ENCODE measurements at places on chromosomes 1 and 21. TPM values are rescaled to one million over a fixed set of nuclear protein-coding genes. Genes with fewer than 3 reads are reported as not detected.
A peak's percentile ranks its signal among the peaks of the same experiment; 100 is the strongest.

DNA sequence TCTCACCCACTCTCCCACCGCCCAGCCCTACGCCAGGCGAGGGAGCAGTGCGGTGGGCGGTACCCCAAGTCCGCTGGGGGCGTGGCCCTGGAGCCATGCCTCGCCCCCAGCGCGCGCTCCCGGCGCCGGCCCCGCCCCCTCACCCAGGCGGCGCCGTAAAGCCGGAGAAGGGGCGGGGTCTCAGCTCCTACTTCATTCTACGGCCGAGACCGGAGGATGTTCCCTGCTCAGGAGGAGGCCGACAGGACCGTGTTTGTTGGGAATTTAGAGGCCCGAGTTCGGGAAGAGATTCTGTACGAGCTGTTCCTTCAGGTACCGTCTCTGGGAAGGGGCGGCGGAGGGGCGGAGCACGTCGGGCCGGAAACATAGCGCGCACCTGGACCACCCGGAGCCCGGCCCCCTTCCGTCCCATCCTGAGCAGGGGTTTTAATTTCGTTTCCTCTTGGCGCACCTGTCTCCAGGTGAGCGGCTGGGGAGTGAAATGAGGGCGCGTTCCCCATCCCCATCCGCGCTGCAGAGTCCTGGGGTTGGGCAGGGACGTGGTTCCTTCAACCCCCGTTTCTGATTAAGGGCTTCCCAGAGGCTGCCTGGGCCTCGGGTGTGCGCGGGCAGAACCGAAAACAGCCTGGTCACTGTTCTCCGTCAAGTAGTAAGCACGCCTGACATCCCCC, at the start of gene RBM11:
Gene RBM11 (plus strand): TSS at position 187 of the 671 bp plus-strand sequence. CDS start 30 bp downstream, at position 217.
- no peaks in the 10 kb centered on the region for H3K4me1 ChIP-seq
- no peaks in the 10 kb centered on the region for H3K36me3 ChIP-seq
- peak; percentile 70 for DNase-seq
- peak within 1 kb of the TSS; percentile 1 for H3K4me3 ChIP-seq
- H3K27ac ChIP-seq, result no peak within 1 kb of the TSS
- peaks cover 2% of the 10 kb centered on the region for H3K27me3 ChIP-seq

DNA sequence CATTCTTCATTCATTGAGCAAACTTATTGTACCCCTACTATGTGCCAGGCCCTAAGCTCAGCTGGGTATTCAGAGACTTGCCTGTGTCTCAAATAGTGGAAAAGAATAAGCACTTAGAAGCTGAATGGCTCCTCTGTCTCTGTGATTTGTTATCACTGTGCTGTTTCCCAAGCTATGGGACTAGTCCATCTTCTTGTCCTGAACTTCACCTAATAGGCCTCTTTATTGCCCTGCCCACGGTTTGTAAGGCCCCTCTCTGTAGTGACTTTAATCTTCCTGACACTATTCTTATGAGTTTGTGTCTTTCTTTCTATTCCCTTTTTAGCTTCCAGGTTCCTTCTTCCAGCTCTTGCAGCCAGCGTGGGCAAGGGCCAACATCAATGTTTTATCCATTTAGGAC, 85.4 kb upstream of the LPGAT1 start:
- H3K27ac ChIP-seq, result no peak overlapping the region
- no peaks in the 10 kb centered on the region for H3K27me3 ChIP-seq
- DNase-seq, result no peak
- no peak overlapping the region for H3K4me3 ChIP-seq

DNA sequence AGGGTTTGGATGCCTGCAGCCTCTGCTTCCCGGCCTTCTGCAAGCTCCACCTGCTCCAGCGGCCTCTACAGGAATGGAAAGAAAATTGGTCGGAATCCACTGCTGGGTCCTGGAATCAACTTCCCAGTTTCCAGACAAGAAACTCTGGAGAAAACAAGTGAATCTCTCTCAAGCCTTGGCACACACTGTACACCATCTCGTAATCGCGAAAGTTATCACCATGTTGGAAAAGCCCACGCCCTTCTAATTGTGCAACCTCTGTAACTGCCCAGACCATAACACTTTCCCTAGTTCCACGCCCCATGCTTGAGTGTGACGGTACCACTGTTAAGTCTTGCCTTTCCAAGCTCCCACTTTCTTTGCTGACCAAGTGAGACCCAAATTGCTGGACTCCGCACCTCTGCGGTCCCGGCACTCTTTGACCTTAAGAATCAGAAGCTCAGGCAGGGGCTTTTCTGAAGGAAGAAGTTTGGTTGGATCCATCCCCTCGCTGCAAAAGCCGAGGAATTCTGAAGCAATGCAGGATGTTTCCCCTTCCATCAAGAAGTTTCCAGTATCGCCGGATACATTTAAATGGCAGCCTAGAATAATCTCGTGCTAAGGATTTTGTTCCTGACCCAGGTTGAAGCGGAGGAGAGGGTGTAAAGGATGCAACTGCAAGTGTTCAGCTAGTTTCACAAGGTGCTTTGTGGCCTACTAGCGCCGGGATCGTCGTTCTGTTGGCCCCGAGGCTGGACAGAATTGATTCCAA, 6.2 kb downstream of the NR5A2 start:
- no peak overlapping the region for H3K4me3 ChIP-seq
- no peak for DNase-seq
- peaks cover 3% of the 10 kb centered on the region for H3K27me3 ChIP-seq
- H3K4me1 ChIP-seq, result no peaks in the 10 kb centered on the region
- H3K36me3 ChIP-seq, result no peaks in the 10 kb centered on the region

GRCh38 chr1:21939650-21940374, 2.7 kb upstream of the HSPG2 start:
- H3K27ac ChIP-seq, result peak overlapping the region; percentile 88
- DNase-seq, result peak; percentile 94
- no peak overlapping the region for H3K4me3 ChIP-seq
- H3K27me3 ChIP-seq, result no peaks in the 10 kb centered on the region

DNA sequence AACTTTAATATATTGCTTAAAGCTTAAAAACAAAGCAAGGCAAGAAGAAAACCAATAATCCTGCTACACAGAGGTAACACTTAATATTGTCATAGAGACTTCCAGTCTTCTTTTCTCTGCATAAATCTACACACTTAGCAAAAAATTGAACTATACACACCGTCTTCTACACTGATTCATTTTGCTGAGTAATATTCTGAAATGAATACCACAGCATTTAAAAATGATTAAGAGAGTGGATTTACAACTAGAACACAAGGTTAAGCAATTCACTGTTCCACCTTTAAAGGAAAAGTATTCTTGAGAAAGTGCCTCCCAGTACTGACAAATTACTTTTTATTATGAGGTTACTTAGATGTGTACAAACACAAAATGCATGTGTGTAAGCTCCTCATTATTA, 22.2 kb upstream of the ITPKB start:
- no peaks in the 10 kb centered on the region for H3K27me3 ChIP-seq
- no peak for DNase-seq
- no peak overlapping the region for H3K4me3 ChIP-seq
- no peak overlapping the region for H3K27ac ChIP-seq

GRCh38 chr1:214583824-214584554, 19.0 kb upstream of the CENPF start:
- no peak overlapping the region for H3K27ac ChIP-seq
- no peaks in the 10 kb centered on the region for H3K27me3 ChIP-seq
- H3K4me1 ChIP-seq, result no peaks in the 10 kb centered on the region

DNA sequence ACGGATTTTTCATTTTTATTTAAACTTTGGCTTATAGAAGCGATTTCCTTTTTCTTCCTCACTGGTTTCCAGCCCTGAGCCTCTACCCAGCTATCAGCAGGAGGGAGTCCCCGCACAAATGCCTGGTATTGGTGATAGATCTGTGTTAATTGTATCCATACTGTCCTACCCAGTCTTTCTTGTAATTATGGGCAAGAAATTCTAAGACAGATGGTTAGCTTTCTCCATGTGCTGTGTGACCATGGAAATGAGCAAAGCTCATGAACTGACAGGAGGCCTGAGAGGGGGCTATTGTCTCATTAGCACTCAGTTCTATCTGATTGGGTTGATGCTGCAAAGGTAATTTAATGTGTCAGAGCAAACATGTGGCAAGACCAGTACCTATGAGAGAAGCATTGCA, 108.1 kb upstream of the IVNS1ABP start:
- H3K27me3 ChIP-seq, result no peaks in the 10 kb centered on the region
- DNase-seq, result no peak
- no peak overlapping the region for H3K27ac ChIP-seq

DNA sequence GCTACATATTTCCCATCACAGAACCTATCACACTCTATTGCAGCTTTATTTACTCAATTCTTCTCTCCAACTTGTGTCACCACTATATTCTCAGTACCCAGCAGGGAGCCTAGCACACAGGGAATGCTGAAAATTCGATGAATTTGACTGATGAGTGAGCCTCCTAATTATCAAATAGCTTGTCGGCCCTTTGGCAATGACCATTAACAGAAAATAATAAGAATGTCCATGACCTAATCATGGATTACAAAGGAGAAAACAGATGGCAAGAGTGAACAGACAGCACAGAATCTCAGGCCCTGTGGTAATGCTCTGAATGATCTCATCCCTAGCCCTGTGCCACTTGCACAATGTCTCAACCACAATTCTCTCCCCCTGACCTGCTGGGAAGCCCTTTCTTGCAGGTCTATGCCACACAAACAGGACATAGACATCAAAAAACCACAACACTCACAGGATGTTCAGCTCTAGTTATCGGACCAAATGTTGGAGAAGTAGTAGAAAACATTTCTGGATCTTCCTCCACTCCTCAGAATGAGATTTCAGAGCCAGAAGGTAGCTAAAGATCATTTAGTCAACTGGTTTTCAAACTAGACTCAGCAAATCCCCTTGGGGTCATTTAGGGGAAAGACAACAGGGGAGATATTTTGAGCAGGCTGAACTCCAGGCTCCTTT, 68.4 kb downstream of the LUZP1 start:
- H3K4me3 ChIP-seq, result no peak overlapping the region
- H3K4me1 ChIP-seq, result peaks cover 10% of the 10 kb centered on the region
- no peaks in the 10 kb centered on the region for H3K27me3 ChIP-seq
- H3K27ac ChIP-seq, result no peak overlapping the region
- DNase-seq, result peak; percentile 56

GRCh38 chr1:154775621-154776605, 94.2 kb downstream of the KCNN3 start:
- H3K27me3 ChIP-seq, result no peaks in the 10 kb centered on the region
- H3K4me1 ChIP-seq, result no peaks in the 10 kb centered on the region
- DNase-seq, result peak; percentile 40
- H3K4me3 ChIP-seq, result no peak overlapping the region

DNA sequence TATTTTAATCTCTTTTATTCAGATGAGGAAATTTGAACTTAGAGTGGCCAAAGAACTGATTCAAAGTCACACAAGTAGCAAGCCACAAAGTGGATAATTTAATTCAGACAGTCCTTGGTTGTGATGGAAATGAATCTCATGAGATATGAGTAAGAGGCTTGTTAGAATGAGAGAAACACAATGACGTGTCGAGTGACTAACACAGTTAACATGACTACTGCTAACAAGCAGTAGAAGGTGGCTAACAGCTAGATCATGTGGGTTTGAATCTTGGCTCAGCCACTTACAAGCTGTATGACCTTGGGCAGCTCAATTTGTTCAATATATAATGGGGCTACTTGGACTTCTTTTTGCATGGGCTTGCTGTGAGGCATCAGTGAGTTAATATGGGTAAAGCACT, 104.5 kb upstream of the LMO4 start:
- H3K4me3 ChIP-seq, result no peak overlapping the region
- DNase-seq, result no peak
- no peaks in the 10 kb centered on the region for H3K27me3 ChIP-seq
- H3K36me3 ChIP-seq, result no peaks in the 10 kb centered on the region

DNA sequence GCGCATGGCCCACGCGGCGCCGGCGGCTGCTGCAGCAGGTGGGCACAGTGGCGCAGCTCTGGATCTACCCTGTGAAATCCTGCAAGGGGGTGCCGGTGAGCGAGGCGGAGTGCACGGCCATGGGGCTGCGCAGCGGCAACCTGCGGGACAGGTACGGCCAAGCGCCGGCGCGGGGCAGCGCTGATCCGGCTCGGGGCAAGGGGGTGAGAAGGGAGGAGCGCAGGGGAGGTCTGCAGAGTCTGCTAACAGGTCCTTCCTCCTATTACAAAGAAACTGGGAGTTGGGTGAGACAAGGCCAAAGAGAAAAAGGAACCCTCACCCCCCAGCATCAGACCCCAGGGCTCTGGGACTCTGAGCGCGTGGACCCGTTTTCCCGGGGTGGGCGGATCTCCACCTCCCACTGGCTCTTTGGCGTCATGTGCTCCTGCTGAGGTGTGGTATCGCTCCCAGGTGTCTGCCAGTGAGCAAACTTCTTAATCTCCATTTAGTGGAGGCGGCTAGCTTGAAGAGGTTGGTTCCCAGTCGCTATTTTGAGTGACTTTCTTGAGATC, 431 bp downstream of the MTARC1 start:
- H3K4me1 ChIP-seq, result no peaks in the 10 kb centered on the region
- H3K27me3 ChIP-seq, result no peaks in the 10 kb centered on the region
- H3K27ac ChIP-seq, result peak overlapping the region; percentile 9
- peak overlapping the region; percentile 82 for H3K4me3 ChIP-seq
- DNase-seq, result no peak
- H3K36me3 ChIP-seq, result no peaks in the 10 kb centered on the region

DNA sequence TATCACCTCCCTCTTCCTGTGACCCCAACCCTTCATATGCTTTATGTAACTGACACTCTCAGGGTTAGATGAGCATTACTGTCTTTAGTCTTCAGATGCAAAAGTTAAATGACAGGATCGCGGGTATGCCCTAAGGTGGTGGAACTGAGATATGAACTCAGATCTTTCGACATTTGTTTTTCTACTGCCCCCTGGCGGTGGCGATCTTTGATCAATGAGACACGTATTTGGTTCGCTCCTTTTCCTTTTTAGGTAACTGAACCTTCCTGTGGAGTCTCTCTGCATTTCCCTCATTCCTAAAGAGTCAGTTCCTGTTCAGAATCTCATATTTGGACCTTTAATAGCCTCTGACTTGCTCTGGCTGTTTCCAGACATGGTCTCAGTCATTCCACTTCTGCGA, 47.8 kb upstream of the ZP4 start:
- H3K36me3 ChIP-seq, result no peaks in the 10 kb centered on the region
- no peak overlapping the region for H3K4me3 ChIP-seq
- no peak overlapping the region for H3K27ac ChIP-seq
- no peaks in the 10 kb centered on the region for H3K4me1 ChIP-seq

GRCh38 chr21:16201718-16202117, 471.9 kb downstream of the USP25 start:
- no peaks in the 10 kb centered on the region for H3K27me3 ChIP-seq
- H3K27ac ChIP-seq, result no peak overlapping the region
- H3K36me3 ChIP-seq, result no peaks in the 10 kb centered on the region
- no peaks in the 10 kb centered on the region for H3K4me1 ChIP-seq
- no peak overlapping the region for H3K4me3 ChIP-seq
- no peak for DNase-seq

TMPRSS3 gene
- total RNA-seq, result 0.15 TPM

EPS15 gene
- total RNA-seq, result 121 TPM

KIF26B gene
- total RNA-seq, result 0.48 TPM

FCRL4 gene
- total RNA-seq, result not detected

AMY1B gene
- total RNA-seq, result not detected

BMP8B gene
- 1.4 TPM for total RNA-seq

LGR6 gene
- total RNA-seq, result 31.7 TPM

FOXO6 gene
- 1.4 TPM for total RNA-seq

SYNJ1 gene
- 27.4 TPM for total RNA-seq
